Naive thymus-derived CD4-positive, alpha-beta T cell (primary cell): ENCODE measurements at places on chromosomes 6 and 20.

- DNase-seq, result no peak
These were observed 17.1 kb downstream of the REPS1 start for GRCh38 chr6:138970856-138971425.

DNA sequence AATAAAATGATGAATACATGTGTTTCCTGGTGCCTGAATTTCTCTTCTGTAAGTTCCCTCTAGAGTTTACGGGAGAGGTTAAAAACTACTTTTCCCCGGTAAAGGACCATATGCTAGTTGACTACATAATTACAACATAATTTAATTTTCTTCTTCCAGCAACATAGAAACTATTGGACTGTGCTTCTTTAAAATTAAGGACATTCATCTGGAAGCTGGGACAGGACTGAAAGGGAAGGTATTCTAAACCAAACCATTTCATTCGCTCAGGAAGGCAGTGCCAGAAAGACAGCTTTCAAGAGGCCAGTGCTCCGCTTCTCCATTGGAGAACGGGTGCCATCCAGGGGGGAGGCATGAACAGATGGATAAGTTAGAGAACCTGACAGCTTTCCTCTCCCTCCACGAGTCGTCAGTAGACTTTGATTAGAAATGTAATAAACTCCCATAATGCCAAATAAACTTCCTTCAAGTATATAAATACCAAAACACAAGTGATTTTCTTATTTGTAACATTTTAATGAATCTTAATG is 458.0 kb upstream of the SOX4 start:
- no peak for DNase-seq

DNA sequence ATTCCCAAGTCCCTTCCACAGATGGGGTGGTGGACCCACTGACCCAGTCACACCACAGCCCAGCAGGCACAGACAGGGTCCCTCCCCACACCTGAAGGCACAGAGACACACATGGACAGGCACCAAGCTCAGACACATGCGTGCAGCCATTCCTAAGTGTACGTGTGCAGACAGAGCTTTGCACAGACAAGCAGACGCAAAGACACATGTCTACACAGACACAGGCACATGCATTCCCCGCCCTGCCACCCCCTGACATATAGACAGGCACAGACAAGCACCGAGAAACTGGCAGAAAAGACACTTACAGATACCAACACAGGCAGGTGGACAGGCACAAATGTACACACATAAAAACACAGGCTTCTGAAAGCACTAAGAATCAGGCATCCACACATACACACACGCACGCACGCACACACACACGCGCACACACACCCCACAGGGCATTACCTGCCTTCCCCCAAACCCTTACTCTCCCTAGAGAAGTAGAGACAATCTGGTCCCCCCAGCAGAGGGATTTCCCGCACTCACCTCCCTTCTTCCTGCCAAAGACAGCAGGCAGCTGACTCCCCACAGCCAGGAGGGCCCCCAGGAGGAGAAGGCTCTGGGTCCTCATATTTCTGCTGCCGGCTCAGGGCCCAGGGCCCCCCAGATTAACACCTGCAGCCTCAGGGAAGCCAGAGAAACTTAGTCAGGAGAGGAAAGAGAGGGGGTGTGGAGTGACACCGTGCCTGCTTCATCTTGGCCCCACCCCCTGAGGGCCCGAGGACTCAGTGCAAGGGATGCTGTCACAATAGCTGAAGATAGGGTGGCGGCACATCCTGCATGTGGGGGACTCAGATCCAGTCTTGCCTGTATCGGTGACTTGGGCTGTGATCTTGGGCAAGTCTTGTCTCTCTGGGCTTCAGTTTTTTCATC is at the start of gene WFDC5:
TSS of gene WFDC5 (minus strand) at position 710 of the 921 bp plus-strand sequence. CDS start at position 619, 91 bp downstream.
- no peak for DNase-seq

- no peak for DNase-seq
These were observed 33.2 kb upstream of the CST7 start for GRCh38 chr20:24915892-24916291.
